ENCODE measurements at places on chromosomes 7 and 10. TPM values are rescaled to one million over a fixed set of nuclear protein-coding genes. Genes with fewer than 3 reads are reported as not detected.

DNA sequence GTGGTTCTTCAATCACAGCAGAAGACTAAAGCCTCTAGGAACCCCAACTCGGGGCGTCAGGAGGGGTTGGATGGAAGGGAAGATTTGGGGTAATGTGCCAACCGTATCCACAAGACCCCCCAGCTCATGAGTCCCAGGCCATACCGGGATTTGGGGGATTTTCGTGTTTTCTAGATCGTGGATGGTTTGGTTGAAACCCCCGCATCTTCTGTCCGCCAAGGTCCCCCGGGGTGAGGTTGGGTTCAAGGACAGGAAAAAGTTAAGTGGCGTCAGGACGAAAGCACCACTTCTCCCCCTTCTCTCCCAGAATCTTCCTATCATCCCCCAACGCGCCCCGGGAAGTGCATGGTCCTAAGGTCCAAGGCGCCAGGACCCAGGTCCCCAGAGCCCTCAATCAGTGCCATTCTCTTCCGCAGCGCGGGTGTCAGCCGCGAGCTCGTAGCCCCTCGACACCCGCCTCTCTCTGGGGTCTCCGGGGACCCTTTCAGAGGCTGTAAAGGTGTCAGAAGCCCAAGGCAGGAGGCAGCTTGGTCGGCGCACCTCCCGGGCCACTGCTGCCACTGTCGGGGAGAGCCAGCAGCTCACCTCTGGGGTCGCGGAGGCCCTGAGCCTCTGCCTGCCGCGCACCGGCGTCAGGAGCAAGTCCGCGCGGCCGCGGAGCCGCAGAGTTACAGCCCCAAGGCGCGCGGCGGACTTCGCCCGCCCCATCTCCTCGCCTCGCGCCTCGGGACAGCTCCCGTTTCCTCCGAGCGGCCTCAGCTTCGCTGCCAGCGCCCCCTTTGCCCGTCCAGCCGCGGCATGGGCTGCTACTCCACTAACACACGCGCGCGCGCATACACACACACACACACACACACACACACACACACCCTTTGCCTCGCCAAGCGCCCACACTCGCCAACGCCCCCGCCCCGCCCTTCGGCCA, 1.5 kb downstream of the MKX start:
- peak; percentile 40 for DNase-seq

DNA sequence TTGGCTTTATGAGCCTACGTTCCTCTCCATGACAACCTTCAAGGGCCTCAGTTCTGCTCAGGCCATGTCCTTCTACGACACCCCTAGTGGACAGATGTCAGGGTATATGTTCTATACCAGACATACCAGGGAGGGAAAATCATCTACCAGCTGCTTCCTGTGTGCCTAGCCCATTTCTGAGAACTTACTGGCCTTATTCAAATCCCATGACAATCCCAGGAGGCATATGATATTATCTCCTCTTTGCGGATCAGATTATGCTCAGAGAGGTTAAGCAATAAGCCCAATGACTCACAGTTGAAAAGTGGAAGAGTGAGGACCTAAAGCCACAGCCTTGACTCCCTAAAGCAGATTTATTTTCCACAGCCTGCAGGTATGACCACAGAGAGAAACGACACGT, 139.3 kb downstream of the GLI3 start:
- DNase-seq: no peak

The MOGAT3 gene
- polyA plus RNA-seq: 0.15 TPM

The TRIM8 gene
- polyA plus RNA-seq: 129 TPM

Measured in right lung (tissue), 10 donors.